Epithelial cell of proximal tubule (primary cell): ENCODE measurements at places on chromosomes 4 and X. TPM values are rescaled to one million over a fixed set of nuclear protein-coding genes. Genes with fewer than 3 reads are reported as not detected.

BMX gene
- not detected in 2 replicates for total RNA-seq

MAEA gene
- 72.3 and 114 TPM in 2 replicates for total RNA-seq

ADH1C gene
- not detected in 2 replicates for total RNA-seq

STAP1 gene
- not detected in 2 replicates for total RNA-seq

DNA sequence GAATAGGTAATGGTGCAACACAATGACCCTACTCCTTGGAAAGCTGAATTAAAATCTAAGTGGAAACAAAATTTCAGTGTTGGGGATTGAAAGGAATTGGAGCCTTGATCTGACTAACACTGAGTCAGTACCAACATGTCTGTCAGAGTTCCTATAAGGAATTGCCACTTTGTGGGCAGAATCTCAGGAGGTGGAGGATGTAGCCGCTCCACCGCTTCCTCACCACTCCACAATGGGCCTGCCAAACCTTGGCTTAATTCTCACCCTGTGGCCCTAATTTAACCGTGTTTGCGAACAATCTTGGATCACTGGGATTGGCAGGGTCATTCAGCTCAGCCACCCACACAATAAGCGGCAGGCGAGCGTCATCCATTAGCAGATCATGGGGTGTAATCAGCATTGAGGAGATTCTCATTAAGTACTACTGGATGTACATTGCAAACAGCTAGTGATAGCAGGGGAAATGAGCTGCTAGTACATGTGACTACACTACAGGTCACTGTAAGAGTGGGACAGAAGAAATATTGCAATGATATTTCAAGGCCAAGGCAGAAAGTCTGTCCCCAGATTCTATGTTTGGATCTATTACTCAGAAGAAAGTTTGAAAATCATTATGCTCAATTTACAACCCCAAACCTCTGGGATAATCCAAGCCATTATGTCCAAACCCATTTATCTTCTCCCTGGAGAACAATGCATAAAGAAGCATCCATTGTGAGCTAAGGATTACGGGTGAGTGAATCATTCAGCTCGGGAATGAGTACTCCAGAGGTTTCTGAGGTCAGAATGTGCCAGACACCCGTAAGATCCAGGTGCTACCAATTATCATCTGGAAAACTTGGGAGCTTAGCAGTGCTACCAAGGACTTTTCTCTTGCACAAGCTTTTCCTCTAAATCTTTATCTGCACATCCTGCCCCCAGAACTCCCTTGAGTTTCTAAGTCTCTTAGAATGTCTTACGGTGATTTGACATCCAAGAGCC is 5.8 kb downstream of the SRPX start:
- DNase-seq = no peak

DNA sequence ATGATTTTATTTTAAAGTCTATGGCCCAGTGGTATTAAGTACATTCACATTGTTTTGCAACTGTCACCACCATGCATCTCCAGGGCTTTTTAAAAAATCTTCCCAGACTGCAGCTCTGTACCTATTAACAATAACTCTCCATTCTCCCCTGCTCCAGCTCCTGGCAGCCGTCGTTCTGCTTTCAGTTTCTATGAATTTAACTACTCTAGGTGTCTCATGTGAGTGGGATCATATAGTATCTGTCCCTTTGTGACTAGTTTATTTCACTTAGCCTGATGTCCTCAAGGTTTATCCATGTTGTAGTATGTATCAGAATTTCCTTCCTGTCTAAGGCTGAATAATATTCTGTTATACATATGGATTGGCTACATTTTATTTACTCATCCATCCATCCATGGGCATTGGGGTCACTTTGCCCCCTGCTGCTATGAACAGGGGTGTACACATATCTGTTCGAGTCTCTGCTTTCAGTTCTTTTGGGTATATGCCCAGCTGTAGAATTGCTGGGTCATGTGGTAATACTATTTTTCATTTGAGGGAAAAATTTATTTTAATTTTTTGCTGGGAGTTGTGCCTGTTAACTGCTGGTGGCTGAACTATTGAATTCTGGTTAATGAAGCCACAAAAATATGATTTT is 131.3 kb downstream of the ARHGAP10 start:
- DNase-seq = no peak

GRCh38 chr4:136962868-136963267 is 569.4 kb downstream of the PCDH18 start:
- DNase-seq = no peak

GRCh38 chrX:10628906-10629305 is 8.5 kb upstream of the MID1 start:
- DNase-seq = no peak

GRCh38 chrX:40145923-40146261 is 48.1 kb upstream of the BCOR start:
- no peak for DNase-seq

- DNase-seq = no peak
Observed at GRCh38 chr4:78379040-78379439, 172.5 kb upstream of the ANXA3 start.
